Daoy (cell line): ENCODE measurements at places on chromosomes 16 and 17.
A peak's percentile ranks its signal among the peaks of the same experiment; 100 is the strongest.

DNA sequence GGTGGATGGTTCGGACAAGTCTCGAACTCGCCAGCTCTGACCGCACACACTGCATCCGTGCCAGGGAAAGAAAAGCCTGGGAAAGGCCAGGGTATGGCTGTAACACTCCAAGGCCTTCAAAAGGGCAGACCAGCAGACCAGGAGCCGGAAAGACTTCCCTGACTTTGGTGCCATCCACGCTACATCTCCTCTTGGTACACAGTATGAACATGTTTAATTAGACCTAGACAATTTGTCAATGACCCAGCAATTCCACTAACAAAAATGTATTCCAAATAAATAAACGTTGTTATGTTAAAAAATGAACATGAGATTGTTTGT, 637 bp upstream of the HDAC5 start:
- no peak for DNase-seq

DNA sequence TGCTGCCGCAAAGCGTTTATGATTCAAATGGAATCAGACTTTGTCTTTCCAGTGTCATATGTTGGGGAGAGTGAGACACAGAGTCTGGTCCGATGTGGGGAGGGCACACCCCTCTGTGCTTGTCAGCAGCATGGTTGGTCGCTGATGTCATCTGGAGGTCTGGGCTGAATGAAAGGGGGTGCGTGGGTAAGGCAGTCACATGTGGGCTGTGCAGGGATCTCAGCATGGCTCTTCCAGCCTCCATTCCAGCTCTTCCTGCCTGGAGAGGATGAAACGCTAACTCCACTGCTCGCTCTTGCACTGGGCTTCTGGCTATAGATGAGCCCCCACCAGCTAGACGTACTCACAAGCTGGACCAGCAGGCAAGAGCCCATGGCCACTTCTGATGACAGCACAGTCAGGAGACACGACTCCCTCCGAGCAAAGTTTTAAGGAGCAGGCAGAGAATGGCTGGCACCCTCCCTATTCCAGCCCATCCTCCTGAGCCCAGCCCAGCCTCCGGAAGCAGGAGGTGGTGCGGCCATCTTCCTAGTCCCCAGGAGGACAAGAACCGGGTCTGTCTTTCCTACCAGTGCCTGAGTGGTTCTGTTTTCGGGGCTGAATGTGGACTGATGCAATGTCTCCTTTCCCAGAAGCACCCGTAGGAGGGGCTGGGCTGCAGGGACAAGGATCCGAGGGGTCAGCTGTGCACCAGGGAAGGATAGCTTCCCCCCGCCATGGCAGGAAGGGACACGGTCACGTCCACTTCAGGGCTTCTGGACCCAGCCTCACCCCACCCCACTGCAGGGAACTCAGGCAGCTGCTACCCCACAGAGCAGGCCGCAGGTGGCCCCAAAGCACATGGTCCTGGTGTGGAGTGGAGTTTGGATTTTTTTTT, 41.5 kb upstream of the CBFA2T3 start:
- peak; percentile 47 for DNase-seq

- no peak for DNase-seq
Observed at GRCh38 chr17:76250141-76250540, 9.8 kb upstream of the RNF157 start.

- DNase-seq, result no peak
Observed at GRCh38 chr17:39729280-39729851, 966 bp downstream of the MIEN1 start.

DNA sequence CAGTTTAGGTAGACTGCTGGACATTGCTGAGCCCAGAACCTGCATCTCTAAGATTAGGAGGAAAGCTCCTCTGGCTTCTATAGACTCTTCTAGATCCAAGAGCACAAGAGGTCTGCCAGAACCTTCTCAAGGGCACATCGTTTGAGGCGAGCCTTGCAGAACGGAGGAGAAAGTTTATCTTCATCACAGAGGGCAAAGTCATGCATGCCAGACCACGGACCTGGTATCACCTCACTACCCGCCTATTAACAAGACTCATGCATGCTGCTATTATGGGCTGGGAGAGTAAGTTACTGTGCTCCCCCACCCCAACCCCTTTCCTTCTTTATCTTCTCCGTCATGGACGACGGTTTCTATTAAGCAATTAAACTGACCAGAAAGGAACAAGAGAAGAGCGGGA, 23.3 kb downstream of the MYH11 start:
- no peak for DNase-seq

DNA sequence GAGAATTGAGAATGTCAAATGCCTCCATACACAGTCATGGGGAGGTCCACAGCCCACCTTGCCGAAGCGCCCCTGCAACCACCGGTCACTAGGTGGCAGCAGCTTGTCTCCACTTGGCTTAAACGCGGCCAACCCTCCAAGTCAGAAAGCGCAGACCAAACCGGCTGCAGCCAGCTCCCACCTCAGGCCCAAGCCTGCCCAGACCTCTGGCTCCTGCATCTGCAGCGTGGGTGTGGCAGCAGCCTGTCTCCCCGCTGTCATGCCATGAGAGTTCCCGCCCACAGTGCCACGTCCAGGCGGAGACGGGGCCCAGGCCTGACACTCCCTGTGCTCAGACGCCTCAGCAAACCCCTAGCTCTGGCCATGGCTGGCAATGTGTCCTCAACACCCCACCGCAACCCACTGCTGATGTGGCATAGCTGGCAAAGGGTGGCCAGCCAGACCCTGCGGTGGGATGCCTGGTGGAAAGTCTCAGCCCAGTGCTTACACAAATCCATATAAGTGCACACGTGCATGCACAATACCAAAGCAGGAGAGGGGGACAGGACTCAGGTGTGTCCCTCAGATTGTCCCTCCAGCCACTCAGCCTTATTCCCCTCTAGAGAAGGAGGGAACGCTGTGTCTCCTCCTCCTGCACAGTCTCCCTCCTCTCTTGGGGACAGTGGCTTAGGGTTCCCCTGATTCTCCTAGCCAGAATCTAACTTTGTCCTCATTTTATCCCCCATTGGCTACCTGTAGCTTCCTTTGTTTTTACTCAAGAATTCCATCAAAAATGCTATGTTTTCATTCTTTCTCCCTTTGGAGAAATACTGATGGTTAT, 10.9 kb downstream of the COPZ2 start:
- peak; percentile 85 for DNase-seq

- DNase-seq, result peak; percentile 80
Observed at GRCh38 chr16:84599521-84600202, 18.2 kb downstream of the COTL1 start.

- peak; percentile 75 for DNase-seq
Observed at GRCh38 chr17:8125154-8125946, 1.4 kb upstream of the HES7 start.

GRCh38 chr16:51986301-51986700, 560.6 kb downstream of the TOX3 start:
- DNase-seq, result no peak

GRCh38 chr16:72938795-72939164, 109.1 kb downstream of the ZFHX3 start:
- peak; percentile 78 for DNase-seq

- peak; percentile 73 for DNase-seq
Observed at GRCh38 chr17:72590382-72590781, 469.6 kb downstream of the SOX9 start.

DNA sequence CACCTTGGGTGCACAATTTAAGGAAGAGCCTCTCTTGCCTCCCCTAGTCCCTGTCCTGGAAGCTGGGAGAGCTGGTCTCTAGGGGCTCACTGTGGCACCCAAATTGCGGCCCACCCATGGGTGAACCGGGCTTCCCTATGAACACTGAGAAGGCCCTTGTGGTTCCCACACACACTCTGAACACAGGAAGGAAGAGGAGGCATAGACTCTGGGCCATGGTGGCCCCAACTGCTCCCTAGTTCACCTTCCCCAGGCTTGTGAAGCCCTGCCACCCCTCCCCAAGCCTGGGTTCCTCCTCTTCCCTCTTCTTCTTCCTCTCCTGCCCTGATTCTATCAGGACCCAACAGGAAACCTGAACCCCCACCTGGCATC, 10.5 kb downstream of the SREBF1 start:
- no peak for DNase-seq
